ENCODE measurements at places on chromosomes 4 and X. TPM values are rescaled to one million over a fixed set of nuclear protein-coding genes. Genes with fewer than 3 reads are reported as not detected.

Gene SLC4A4
- total RNA-seq, result 6.2 TPM

Gene FGF2
- 35.9 TPM for total RNA-seq

Gene PABPC1L2B
- not detected for total RNA-seq

Gene SLBP
- 25.3 TPM for total RNA-seq

GRCh38 chr4:2800691-2801596 is 8.1 kb downstream of the SH3BP2 start:
- H3K4me3 ChIP-seq, result no peak overlapping the region
- peak; percentile 92 for DNase-seq
- no peaks in the 10 kb centered on the region for H3K27me3 ChIP-seq
- H3K27ac ChIP-seq, result no peak overlapping the region
- H3K36me3 ChIP-seq, result no peaks in the 10 kb centered on the region
- H3K4me1 ChIP-seq, result no peaks in the 10 kb centered on the region

GRCh38 chrX:28988246-28988645 is 401.0 kb downstream of the IL1RAPL1 start:
- no peaks in the 10 kb centered on the region for H3K36me3 ChIP-seq
- DNase-seq, result no peak
- H3K4me3 ChIP-seq, result no peak overlapping the region
- H3K4me1 ChIP-seq, result no peaks in the 10 kb centered on the region
- H3K27me3 ChIP-seq, result no peaks in the 10 kb centered on the region

GRCh38 chrX:23773601-23774175 is 9.3 kb upstream of the SAT1 start:
- H3K4me1 ChIP-seq, result no peaks in the 10 kb centered on the region
- no peaks in the 10 kb centered on the region for H3K27me3 ChIP-seq
- H3K36me3 ChIP-seq, result no peaks in the 10 kb centered on the region
- H3K27ac ChIP-seq, result no peak overlapping the region
- no peak overlapping the region for H3K4me3 ChIP-seq

- DNase-seq, result peak; percentile 37
- H3K36me3 ChIP-seq, result no peaks in the 10 kb centered on the region
- H3K27ac ChIP-seq, result no peak overlapping the region
Measured at GRCh38 chrX:52216541-52216940, 31.9 kb downstream of the MAGED4 start.

GRCh38 chr4:145852256-145852839 is 86.3 kb downstream of the ZNF827 start:
- H3K4me1 ChIP-seq, result no peaks in the 10 kb centered on the region
- peaks cover 2% of the 10 kb centered on the region for H3K36me3 ChIP-seq
- no peak for DNase-seq
- H3K27ac ChIP-seq, result no peak overlapping the region
- no peak overlapping the region for H3K4me3 ChIP-seq

DNA sequence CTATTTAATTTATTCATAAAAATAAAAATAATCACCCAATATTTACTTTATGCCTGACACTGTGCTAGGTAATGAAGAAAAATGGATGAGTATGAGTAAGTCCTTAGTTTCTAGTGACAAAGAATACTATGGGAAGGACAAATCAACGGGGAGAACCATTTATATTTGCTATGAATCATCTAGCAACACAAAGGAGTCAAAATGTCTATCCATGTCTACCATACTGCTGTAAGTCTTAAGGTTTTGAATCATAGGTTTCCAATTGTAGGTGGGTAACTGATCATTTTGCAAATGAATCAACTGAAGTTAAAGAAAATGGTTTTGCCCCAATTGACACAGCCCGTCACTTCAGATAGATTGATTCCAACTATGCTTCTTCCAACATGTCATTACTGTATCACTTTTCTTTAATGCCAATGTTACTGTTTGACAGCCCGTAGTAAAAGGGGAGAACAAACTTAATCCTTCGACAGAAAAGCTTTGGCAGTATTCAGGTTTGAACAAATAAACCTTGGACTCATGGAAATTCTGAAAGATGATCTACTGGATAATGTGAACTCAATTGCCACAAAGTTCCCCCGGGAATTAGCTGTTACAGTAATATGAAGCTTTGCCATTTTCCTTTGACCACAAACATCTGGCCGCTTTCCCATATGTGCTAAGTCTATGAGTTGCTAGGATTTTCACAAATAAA is 3.2 kb downstream of the TDO2 start:
- no peak for DNase-seq
- H3K27ac ChIP-seq, result no peak overlapping the region
- no peaks in the 10 kb centered on the region for H3K27me3 ChIP-seq
- H3K36me3 ChIP-seq, result no peaks in the 10 kb centered on the region
- H3K4me1 ChIP-seq, result no peaks in the 10 kb centered on the region

GRCh38 chrX:154123241-154124219 is 20.5 kb upstream of the OPN1LW start:
- no peak overlapping the region for H3K27ac ChIP-seq
- H3K4me1 ChIP-seq, result no peaks in the 10 kb centered on the region
- H3K36me3 ChIP-seq, result no peaks in the 10 kb centered on the region
- no peak for DNase-seq
- no peaks in the 10 kb centered on the region for H3K27me3 ChIP-seq
